ENCODE measurements at places on chromosomes 6 and 20.

DNA sequence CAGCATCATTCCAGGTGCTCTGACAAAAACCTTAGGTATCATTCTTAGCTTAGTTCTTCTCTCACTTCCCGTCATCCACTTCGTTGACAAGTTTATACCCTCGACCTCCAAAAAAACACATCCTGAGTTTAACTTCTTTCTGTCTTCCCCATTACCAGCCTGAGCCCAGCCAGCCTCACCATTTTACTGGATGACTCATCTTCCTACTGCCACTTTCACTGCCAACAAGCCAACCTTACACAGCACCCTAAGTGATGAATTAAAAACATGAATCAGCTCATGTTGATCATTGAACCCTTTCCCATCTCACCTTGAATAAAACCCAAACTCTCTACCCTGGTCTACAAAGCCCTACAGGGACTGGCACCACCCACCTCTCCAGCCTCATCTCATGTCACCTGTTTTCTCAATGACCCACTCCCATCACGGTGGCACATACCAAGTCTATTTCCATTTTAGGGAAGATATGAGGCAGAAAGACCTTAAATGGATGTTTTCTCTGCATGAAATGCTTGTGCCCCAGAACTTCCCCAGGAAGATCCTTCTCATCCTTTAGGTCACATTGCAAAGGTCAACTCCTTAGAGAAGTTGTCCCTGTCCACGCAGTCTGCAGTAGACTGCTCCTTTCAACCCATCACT, 9.9 kb upstream of the UST start:
- DNase-seq = no peak

GRCh38 chr6:52306972-52307870, 22.7 kb upstream of the MCM3 start:
- DNase-seq = no peak

DNA sequence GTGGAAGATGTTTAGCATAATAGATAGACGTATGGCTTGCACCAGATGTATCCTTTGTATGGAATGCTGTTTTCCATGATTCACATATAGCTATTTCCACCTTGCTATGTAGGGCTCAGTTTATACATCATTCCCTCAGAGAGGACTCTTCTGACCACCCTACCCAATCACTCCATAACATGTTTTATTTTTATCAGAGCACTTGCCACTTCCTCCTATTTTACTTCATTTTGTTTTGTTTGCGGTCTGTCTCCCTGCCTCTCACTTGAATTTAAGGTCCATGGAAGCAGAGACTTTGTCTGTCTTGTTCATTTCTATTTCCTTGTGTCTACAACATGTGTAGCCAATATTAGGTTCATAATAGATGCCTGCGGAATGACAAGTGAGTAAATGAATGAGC, 266.9 kb upstream of the CITED2 start:
- no peak for DNase-seq

DNA sequence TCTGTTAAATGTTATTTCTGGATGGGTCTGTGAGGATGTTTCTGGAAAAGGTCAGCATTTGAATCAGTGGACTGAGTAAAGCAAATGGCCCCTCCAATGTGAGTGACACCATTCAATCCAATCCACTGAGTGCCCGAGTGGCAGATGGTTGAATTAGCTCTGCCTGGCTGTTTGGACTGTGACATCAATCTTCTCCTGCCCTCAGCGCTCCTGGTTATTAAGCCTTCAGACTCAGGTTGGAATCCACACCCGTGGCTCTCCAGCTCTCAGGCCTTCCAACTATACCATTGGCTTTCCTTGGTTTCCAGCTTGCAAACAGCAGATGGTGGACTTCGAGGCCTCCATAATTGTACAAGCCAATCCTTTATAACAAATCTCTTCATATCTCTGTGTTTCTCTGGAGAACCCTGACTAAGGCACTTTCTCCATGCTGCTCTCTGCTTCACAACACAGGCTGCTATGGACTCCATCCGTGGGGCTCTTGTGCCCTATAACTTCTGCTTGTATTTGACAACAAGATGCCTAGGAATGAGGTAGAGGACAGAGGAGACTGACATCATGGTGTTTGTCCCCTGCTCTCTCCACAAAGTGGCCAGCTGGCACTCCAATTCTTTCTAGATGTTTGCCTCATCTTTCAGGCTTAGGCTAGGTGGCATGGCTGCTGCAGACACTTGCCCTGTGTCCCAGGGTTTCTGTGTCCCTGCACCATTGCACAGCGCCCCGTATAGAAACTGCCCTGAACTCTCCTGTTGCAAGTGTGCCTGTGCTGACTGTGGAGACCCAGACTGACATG, 4.8 kb upstream of the CSTL1 start:
- no peak for DNase-seq

DNA sequence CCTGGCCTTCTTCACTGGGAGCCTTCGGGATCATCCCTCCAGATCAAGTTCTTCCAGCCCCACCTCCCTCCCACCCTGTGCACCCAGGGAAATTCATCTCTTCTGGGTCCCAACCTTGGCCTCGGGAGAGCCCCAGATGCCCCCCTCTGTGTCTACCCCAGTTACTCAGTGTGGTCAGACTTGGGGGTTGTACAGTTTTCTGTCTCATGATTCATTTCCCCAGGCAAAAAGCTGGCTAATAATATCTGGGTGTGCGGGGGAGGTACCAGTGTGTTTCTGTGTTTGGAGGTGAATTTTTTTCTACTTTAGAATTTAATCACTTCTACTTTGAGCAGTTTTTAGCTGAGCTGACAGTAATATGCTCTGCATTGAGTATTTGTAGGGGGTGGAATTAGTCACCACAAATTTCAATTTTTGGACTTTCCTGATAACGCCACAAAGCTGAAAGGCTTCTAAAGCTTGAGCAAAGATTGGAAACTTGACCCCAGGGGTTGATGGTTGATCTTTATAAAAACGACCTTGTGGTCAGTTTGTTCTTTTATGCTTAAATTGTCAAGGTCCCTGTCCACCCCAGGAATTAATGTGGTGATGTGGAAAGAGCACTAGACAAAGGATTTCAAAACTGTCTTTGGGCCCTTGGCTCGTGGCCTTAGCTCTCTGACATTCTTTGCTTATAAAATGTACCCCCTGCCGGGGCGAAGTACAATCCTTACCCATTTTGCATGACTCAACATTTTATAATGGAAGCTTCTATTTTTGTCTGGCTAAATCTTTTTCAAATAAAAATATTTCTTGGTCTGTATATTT, 284.7 kb upstream of the TAB2 start:
- DNase-seq = no peak

GRCh38 chr20:46751856-46752255, 42.4 kb downstream of the SLC2A10 start:
- DNase-seq = no peak

GRCh38 chr6:32058511-32058963, 20.3 kb downstream of the CYP21A2 start:
- DNase-seq = no peak

DNA sequence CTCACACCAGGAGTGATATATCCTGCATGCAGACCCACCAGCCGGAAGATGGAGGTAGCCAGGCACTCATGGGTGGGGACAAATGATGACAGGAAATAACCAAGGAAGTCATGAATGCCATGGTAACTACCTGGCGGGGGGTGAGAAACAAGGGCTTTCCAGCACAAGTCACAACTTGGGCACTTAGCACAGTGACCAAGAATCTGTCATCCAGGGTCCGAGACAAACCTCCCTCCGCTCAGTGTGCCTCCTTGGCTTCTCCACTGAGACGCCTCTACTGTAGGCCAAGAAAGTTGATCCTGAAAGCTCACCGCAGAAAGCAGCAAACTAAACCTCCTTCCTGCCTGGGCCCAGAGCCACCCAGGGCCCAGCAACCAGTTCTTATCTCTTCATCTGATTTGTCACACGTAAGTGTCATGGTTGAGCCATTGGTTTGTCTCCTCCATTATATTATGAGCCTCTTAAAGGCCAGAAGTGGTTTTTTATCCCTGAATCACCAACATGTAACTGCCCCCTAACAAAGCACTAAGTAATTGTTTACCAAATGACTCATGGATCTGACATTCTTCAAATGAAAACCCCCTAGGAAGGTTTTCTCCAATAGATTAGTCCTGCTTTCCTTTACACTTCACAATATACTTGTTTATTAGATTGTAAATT, 84.3 kb upstream of the TAB2 start:
- DNase-seq = no peak

- no peak for DNase-seq
These were observed 4.1 kb downstream of the NKX2-2 start for GRCh38 chr20:21509597-21510371.

DNA sequence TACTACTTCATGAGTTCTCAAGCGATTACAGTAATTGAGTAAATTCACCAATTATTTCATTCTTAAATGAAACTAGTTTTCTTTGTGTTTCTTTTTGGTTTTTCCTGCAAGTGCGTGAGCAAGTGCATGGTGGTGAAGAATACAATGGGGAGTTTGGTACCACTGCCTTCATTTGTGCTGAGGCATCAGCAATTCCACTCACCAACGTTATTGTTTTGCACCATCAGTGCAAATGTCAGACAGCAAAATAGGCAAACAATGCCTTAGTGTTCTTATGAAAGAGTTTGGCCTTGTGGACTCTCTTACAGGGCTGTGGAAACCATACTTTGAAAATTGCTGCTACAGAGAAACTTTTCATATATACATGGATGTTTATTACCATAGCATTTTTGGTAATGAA, 8.2 kb downstream of the CDH26 start:
- no peak for DNase-seq

- no peak for DNase-seq
These were observed 15.0 kb downstream of the MBOAT1 start for GRCh38 chr6:20197251-20197650.

- DNase-seq = no peak
These were observed 21.2 kb upstream of the MAPK13 start for GRCh38 chr6:36109092-36109491.

DNA sequence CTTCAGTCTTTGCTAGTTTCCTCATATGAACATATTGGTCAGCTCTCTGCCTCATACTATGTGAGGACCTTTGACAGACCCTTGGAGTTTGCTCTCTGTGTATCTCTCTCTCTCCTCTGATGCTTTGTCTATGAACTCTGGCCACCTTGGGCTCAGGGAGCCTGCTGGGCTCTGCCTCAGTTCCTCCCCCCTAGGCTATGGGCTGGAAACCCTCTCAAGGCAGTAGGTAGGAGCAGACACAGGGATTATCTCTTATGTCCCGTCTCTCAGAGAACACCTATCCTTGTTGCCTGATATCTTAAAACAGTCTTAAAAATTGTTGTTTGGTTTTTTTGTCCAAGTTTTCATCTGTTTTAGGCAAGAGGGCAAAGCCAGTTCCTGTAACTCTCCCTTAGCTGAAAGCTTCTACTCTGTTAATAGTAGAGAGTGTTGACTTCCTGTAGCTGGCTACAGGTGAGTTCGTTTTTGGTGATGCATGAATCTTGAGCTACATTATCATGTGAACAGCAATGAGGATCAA, 68.3 kb downstream of the BCAS1 start:
- no peak for DNase-seq

DNA sequence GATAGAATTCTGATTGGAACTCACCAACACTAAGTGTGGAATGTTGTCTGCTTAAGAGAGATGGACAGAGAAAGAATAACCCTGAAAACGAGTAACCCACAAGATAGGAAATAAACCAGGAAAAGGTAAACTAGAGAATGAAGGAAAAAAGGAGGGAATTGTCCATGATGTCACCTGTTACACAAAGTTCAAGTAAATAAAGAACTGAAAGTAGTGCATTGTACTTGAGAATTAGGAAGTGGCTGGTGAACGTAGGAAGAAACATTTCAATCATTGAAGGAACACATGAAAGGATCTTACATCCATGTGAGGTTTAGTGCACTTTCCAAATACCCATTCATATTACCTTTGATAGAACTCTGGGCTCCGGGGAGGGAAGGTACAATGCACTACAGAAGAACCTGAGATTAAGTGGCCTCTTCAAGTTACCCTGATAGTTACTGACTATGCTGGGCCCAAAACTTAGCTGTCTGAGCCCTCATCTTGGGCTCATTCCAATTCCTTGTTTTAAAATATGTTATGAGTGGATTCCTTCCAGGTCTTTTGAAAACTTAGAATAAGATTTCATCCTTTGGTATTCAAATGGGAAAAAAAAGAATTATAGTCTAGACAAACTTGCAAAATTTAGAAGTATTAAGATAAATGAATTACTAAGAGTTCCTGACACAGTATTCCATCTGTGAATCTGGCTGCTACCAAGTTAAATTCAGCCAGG, 1.1 kb upstream of the STX7 start:
- no peak for DNase-seq

GRCh38 chr20:6121504-6121903, 1.3 kb downstream of the FERMT1 start:
- DNase-seq = no peak

- no peak for DNase-seq
These were observed 215.1 kb downstream of the CBLN4 start for GRCh38 chr20:55790178-55790577.

GRCh38 chr6:82195619-82196018, 51.9 kb downstream of the IBTK start:
- no peak for DNase-seq

- DNase-seq = no peak
These were observed 32.8 kb upstream of the TFAP2B start for GRCh38 chr6:50785921-50786320.

GRCh38 chr20:51583073-51583472, 40.6 kb upstream of the NFATC2 start:
- DNase-seq = no peak

GRCh38 chr6:39452306-39453145, 130.0 kb upstream of the KCNK16 start:
- no peak for DNase-seq

GRCh38 chr6:119173249-119174084, 95.0 kb upstream of the FAM184A start:
- DNase-seq = peak; percentile 4

DNA sequence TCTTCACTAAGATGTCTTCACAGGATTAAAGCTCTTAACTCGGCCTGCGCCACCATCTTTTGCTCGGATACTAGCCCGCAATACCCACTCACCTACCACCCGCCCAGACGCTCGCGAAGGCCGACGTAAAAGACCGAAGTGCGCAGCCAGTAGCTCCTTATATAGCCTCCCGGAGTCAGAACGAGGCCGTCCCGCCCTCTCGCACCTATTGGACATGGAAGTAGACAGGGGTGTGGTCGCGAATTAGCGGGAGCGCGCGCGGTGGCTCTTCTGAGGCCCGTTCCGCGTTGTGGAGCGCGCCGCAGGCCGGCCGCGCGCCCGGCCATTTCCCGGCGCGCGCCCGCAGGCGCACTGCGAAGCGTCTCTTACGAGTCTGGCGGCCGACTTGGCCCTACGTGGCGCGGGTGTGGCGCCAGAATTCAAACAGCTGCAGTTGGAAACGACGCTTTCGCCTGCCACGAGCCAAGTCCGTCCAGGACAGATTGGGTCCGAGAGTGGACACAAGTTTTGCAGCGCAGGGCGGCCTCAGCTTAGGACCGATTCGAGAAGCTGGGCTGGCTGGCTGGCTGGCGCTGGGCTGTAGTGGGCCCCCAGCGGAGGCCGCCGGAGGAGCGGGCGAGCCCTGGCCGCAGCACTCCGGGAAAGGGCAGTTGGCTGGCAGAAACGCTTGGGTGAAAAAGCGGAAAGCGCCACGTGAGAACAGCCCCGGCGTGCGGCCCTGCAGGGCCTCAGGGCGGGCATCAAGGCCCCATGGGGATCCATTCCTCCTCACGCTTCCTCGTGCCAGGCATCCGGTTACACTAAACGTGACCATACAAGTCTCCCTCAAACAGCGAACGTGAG, 36.1 kb upstream of the SYNCRIP start:
- peak; percentile 96 for DNase-seq

GRCh38 chr20:16806061-16806460, 57.9 kb downstream of the OTOR start:
- no peak for DNase-seq
